Transverse colon (tissue), 4 donors: ENCODE measurements at places on chromosomes 3 and 15. TPM values are rescaled to one million over a fixed set of nuclear protein-coding genes. Genes with fewer than 3 reads are reported as not detected.
A peak's percentile ranks its signal among the peaks of the same experiment; 100 is the strongest.

The PSTPIP1 gene
- total RNA-seq: 35.2 TPM

The MYL3 gene
- 16.1 TPM for total RNA-seq

The RTP3 gene
- total RNA-seq: not detected

DNA sequence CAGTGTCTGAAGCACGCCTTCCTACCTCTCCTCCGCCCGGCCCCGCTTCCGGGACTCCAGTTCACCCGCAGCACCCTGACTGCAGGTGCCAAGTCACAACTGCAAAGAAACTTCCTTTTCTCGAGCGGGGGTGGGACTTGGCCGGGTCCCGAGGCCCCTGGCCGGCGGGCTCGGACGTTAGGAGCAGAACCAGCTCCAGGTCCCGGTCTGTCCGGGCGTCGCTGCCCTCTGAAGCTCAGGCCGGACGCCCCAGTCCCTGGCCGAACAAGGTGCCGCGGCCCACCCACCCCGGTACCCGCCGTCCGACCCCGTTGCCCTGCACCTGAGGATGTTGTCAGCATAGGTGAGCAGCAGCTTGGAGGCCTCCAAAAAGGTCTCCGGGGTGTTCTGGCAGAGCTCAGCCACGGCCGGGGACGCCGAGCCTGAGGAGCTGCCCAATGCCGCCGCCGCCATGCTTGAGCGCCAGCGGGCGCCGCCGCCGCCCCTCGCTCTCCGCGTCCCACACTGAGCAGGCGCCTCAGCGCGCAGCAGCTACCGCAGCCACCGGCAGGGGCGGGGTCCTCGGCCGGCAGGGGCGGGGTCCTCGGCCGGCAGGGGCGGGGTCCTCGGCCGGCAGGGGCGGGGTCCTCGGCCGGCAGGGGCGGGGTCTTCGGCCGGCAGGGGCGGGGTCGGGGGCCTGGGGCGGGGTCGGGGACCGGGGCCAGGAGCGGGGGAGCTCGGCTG, at the start of gene NGLY1:
TSS of gene NGLY1 (minus strand) at position 506 of the 723 bp plus-strand sequence. CDS start at position 453, 53 bp downstream.
- DNase-seq: peak; percentile 89

- DNase-seq: peak; percentile 17
Measured at GRCh38 chr15:85865070-85865684, 70.5 kb upstream of the KLHL25 start.

DNA sequence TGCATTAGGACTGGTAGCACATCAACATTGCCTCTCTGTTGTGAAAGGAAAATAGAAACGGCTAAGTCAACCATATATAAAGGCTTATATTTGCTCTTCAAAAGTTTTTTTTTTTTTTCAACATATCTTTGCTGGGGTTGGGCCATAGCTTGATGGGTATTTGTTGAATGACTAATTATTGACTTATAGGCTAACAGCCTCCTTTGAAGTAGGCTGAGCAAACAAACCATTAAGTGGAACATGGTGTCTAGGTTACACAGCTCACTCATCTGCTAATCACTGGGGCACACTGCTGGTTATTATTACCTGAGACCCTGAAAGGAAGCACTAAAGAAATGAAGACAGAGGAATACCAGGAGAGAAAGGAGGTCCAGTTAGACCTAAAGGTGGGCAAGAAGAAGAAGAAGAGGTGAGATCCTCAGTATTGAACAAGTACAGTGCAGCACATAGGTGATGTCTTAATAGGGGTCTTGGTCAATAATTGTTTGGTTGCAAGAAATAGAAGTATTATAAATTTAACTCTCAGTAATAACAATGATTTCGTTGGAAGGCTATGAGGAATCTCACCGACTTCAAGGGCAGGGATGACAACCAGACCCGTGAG, 139.4 kb downstream of the RPLP1 start:
- no peak for DNase-seq

- DNase-seq: no peak
Measured at GRCh38 chr15:88477126-88477525, 9.6 kb downstream of the MRPS11 start.
